ENCODE measurements at places on chromosomes 7 and 10.

- peak; percentile 96 for DNase-seq
Observed at GRCh38 chr7:100510437-100511239, 26.9 kb downstream of the NYAP1 start.

DNA sequence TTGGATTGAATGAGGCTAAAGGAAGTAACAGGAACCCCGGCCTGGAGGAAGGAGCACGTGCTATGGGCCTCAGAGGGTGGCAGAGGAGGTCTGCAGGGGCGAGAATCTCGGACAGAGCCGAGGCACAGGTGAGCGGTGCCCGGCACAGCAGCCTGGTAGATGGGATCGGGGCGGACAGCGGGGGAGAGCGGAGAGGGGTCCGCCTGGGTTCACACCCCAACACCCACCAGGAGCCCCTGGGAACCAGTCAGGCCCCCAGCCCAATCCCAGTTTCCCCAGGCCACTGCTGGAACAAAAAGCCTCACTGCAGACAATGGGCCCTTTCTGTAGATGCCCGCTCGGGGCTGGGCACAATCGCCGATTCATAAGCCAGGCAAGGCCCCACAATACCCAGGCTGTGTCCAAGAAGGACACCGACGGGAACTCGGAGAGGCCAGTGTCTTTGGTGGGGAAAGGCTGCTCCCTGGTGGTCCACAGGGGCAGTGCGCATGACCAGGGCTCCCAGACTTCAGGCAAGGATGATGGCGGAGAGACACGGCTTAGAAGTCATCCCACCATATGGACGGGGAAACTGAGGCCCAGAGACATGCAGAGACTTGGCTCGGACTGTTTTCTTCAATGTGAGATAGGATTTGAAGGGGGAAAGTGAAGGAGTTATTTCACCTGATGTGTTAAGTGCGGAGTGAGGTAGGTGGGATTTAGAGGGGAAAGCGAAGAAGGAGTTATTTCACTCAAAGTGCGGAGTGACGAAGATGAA lies 106.9 kb upstream of the GPR26 start:
- DNase-seq = peak; percentile 69

- DNase-seq = no peak
Observed at GRCh38 chr10:93160829-93161228, 87.1 kb downstream of the CYP26A1 start.

- DNase-seq = no peak
Observed at GRCh38 chr7:141094336-141095070, 20.6 kb downstream of the TMEM178B start.

GRCh38 chr7:81503336-81503735 lies 266.5 kb downstream of the HGF start:
- DNase-seq = no peak

DNA sequence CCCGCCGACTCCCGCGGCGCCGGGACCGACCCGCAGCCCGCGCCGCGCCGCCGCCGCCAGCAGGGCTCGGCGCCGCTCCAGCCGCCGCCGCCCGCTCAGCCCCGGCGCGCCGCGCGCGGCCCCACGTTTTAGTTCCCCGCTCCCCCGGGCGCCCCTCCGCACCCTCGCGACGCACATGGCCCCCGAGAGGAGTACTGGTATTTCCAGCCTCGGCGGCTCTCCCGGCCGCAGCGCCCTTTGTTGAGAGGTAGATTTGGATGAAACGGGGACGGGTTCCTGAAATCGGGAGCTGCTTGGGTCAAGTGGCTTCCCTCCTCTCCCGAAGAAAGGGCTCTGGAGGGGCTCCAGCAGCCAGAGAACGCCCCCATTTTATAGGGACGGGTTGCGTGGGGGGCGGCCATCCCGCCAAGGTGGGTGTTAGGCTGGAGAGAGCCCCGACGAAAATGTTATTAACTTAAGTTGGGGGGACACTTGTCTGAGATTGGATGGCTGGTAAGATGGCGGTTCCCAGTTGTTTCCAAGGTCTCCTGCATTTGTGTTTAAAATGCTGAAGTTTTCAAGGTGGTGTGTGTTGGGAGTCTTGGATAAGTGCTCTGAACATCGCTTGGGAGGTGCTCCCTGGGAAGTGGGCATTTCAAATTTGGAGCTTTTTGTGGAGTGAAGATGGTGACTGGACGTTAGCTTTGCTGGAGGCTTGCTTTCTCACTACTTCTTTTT lies 1.2 kb downstream of the BMI1 start:
- DNase-seq = peak; percentile 44

GRCh38 chr10:75982611-75983369 lies 551.4 kb downstream of the LRMDA start:
- DNase-seq = no peak

DNA sequence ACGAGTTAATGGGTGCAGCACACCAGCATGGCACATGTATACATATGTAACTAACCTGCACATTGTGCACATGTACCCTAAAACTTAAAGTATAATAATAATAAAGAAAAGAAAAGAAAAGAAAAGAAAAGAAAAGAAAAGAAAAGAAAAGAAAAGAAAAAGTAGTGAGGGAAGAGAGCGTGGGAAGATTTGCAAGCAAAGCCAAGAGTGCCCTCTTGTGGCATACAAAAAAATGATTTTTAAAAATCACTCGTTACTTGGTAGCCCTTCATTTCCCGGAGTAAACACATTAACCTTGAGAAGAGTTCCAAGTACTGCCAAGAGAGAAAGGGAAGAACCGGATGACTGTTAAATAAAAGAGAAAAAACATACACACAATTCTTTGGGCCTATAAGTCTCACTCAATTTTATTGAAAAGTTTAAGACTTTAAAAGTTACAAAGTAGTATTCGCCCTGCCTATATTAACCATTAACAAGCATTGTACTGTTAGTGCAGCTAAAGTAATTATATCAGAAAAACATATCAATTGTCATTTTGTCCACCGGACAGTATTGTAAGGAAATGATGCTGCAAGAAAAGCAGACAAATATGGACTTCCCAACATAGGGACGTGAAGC lies 6.2 kb upstream of the CH25H start:
- DNase-seq = peak; percentile 70

DNA sequence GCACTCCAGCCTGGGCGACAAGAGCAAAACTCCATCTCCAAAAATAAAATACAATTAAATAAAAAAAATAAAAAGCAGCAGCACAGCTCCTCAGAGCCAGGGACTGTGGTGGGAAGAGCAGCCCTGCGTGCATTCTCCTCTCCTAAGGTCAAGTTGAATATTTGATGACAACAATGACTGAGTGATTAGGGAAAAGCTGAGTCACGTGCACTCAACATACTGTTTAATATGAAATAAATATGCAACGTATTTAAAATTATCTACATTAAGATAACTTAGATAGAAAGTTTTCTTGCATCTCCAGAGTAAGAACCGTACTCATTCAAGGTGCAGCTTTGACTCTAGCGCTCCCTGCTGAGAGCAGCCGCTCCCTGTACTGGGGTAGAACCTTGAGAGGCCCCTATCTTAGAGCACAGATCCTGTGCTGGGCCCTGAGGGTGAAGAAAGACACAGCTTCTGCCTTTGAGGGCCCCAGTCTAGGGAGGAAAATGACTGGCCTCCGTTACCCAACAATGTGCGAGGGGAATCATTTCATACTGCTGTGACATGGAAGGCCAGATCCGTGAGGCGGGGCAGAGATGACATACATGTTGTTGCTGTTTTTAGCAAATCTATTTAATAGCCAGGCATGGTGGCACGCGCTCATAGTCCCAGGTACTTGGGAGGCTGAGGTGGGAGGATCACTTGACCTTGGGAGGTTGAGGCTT lies 81.1 kb downstream of the SVIL start:
- DNase-seq = peak; percentile 28

GRCh38 chr7:114864278-114864677 lies 57.6 kb upstream of the MDFIC start:
- DNase-seq = no peak

DNA sequence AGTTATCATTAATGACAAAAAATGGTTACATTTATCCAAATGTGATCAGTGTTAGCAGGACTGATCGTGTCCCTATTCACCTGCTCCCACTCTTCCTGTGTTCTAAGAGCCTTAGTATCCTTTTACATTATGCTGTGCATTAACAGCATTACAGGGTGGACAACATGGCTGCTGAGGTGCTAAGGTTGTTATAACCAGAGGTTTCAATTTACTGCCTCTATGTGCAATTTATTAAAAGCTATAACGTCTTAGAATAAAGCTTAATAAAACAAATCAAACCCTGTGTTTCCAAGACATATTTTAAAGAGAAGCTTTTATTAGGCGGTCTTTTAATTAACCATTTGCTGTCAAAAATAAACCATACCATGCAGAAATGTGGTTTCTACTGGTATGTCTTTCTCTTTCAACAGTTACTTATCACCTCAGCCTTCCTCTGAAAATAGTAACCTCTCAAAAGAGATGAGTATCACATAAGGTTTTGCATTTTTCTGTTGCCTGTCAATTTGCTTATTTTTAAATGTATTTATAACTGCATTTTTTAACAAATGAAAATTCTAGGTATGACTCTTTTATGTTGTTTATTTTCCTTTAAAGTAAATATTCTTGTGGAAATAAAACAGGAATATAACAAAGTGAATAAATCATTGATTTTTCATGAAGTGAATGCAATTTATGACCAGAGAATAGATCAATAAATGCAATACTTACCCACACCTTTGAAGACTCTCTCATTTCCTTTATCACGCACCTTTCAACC lies 849.8 kb upstream of the SORCS1 start:
- no peak for DNase-seq

GRCh38 chr10:42783181-42783549 lies 570 bp downstream of the BMS1 start:
- peak; percentile 66 for DNase-seq

DNA sequence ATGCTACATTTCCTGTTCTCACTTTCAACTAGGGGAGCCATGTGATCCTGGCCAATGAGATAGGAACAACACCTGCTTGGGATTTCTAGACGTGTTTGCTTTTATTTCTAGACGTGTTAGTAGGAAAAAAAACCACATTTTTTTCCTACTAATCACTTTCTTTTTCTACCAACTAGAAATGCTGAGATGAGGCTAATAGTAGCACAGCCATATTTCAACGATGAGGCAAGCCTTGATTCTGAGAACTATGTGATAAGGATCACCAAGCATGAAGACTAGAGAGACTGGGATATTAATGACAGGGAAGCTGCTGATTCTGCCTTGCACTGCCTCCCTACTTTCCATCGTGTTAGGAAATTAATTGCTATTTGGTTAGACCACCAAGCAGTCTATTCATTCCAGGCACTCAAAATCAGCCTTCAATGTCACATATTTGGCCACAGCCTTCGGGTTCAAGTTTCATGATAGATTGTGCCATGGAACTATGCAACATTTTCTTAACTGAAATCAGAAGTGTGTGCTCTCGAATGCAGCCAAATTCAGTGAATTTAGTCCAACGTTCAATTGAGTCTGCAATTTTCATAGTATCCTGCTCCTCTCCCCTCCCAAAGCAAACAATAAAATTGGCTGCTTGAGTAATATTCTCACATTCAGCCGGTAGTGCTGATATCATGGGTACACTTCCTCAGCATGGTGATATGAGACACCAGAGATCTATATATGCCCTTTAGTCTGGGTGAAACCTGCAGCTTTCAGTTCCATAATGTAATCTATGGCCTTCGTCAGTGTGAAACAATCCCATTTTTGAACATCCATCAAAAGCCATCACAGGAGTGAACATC lies 98.1 kb downstream of the GPR37 start:
- DNase-seq = no peak

DNA sequence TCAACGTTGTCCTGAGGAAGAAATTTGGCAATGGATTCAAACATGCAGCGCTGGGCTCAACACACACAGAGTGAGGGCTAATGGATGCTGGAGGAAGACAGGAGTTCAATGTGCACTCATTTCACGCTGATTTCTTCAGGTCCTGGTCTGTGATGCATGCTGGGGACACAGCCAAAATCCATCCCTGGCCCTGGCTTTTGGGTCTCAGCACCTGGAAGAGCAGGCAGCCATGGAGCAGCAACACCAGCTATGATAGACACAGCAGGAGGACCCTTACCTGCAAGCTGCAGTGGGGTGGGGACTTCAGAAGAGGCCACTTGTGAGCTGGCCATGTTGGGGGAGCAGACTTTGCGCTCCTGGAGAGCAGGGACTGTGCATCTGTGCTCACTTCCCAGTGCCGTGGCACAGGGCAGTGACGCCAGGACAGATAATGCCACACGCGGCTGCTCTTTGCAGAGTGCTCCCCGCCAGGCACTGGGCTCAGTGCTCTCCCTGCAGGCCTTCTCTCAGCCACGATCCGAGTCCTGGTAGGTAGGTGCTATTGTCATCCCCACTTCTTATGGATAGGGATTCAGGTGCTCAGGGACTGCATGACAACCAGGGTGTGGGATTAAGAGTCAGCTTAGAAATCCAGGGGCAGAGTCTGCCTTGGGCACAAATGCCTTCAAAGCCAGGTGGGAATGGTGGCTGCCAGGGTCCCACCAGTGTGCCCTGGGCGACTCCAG lies 138.8 kb upstream of the UNC5B start:
- no peak for DNase-seq

GRCh38 chr7:138546064-138546619 lies 86.1 kb downstream of the TRIM24 start:
- DNase-seq = no peak

DNA sequence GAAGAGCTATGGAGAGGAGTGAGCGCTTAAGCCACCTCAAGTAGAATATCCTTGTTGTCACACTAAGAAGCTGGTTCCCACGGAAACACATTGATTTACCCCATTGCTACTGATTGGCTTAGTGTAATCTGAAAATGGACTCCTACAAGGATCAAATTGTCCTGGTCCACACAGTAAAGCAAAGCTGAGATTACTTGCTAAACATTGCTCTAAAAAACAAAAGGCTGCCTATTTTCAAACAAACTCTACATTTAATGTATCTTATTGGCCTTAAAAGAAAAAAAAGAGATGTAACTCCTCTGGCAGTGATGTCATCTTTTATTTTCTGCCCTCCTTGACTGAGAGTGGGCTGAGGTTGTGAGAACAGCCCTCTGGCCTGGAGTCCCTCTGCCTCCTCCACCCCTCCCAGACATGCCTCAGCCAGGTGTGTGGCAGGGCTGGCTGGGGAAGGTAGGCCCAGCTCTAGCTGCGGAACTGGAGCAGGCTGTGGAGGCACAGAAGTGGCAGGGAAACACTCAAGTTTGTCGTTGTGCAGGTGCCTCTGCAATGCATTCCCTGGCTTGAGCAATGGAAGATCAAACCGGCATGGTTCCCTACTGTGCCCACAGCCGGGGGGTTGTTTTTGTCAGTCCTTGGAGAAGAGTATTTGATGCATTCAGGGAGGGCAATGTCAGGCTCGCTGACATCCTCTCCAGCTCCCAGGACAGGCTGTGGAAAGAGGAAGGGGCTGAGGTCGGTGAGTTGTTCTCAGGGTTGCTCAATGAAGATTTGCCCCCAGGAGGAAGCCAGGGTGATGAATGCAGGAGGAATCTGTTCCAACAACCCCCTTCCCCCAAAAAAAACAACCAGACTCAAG lies 9.1 kb downstream of the KLF6 start:
- peak; percentile 34 for DNase-seq

GRCh38 chr10:116460219-116460618 lies 32.6 kb downstream of the PNLIPRP3 start:
- no peak for DNase-seq

DNA sequence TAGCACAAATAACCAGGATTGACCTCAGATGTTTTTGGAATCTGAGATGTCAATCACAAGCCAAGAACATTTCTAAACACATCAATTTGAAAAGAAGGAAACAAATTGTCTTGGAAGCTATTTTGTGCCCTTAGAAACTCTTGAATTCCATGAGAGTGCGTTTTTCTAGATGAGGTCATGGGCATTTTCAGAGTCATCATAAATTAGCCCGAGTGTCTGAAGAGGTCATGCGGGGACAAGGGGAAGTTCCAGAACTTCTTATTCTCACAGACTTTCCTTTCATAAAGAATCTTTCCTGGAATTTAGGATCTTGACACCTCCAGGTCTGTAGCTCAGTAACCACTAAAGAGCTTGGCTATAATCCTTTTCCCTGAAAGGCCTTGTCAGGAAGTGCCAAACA lies 28.2 kb downstream of the IL2RA start:
- DNase-seq = peak; percentile 37

All from hematopoietic multipotent progenitor cell treated with erythropoietin and hydrocortisone succinate and interleukin-3 and kit ligand, for 4 days (in vitro differentiated cells).